ENCODE measurements at places on chromosomes 13 and 19.

GRCh38 chr19:34490141-34490766 lies 8.7 kb downstream of the WTIP start:
- DNase-seq: no peak

GRCh38 chr13:96652506-96652905 lies 341.8 kb downstream of the OXGR1 start:
- no peak for DNase-seq

DNA sequence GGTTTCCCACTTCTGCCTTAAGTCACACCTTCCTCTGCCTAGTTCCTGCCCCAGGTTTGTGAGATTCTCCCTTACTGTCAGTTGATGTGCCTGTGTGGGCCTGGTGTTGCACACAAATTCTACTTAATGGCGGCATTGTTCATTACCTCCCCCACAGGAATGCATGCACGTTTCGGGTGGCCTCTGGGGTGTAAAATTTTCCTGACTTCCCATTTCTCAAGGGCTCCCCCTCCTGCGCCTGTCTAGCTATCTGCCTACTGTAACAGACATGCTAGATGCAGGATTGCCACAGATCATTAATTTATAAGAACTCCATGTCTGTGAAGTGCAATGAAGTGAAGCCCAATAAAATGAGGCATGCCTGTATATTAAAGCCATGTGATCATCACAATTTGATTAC lies 1466.3 kb downstream of the PCDH9 start:
- DNase-seq: no peak

DNA sequence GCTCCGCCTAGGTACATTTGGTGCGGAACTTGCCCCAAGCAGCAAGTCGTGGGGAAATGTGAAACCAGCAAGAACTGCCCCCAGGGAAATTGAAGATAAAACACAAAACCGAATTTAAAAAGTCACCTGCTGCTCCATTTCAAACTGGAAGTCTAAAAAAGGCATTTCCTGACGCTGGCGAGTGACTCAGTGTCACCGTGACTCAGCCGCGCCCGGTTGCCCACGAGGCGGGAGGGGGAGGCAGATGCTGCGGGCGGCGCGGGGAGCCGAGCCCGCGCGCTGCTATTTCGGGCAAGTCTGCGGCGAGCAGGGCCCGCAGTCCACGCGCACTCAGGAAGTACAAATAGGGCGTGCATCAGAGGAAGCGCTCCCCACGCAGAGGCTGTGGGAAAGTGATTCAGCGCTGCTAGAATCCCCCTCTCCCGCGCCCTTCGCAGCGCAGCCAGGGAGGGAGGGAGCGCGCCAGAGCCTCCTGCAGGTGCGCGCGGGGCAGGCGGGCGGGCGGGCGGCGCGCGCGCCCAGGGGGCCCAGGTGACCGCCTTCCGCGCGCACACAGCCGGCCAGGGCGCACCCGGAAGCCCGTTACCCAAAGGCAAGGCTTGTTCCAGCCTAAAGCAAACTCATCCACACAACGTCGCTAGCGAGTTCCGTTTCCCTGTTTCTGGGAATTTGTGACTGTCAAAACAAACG lies 168.8 kb downstream of the COL4A1 start:
- DNase-seq: peak; percentile 79

DNA sequence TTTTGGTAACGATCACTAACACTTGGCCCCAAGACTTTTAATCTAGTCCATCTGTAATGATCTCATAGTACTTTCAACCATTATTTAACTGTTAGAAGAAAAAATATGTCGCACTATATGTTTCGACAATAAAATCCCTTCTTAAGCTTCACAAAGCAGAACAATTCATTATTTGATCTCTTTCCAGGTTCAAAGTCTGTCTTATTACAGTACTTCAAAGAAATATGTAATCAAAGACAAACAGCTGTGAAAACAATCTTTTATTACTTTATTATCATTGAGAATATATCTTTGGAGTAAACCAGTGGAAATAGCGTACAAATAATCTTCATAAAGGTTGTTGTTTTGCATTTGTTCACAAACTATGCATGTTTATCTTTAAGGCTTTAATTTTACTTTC lies 93.5 kb downstream of the DACH1 start:
- no peak for DNase-seq

- DNase-seq: no peak
Measured at GRCh38 chr19:23909222-23909621, 5.5 kb upstream of the ZNF726 start.

GRCh38 chr19:46787040-46787330 lies 1.4 kb downstream of the SLC1A5 start:
- no peak for DNase-seq

DNA sequence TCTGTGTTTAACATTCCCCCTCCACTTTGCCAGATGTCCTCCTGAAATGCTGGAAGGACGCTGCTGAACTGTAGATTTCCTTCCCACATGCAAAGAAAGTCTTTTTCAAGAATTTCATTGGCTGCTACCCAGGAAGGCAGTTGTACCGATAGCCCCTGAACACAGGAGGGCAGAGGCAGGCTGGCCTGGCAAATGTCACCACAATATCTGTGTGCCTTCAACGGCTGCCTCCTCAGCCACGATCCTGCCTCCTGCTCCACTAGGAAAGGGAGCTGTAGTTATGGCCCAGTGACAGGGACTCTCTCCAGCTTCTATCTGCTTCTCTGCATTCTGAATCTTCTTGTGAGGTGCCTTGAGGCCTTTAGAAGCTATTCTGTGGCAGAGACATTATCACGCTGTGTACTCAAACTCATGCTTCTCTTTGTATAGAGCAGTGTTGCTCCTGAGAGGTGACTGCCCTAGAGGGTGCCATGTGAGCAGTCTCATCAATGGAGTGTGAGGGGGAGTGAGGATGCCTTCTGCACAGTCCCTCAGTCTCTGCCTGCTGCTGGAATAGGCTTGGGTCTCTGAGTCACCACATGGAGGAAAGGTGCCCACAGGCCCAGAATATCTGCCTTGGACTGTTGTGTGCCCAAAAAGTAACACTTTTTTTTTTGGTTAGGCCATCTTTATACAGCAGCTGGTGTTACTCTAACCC lies 279.8 kb downstream of the DNAJC15 start:
- DNase-seq: peak; percentile 55
